ENCODE measurements at places on chromosomes 1 and 21.

DNA sequence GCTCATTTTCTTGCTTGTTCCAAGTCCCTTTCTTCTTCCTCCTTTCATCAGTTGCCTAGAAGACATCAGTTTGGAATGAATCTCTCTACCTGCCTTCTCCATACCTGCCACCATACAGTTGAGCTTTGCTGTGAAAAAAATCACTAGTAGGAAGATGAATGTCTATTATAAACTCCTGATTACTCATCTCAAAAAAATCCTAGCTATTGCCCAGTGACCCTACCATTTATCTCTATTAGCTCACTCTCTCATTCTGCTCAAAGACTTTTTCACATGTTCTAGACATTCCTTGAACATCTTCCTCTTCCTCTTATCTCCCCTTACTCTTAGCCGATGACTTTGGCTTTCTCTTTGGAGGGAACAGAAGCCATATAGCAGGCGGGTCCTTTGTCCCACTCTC, 49.7 kb upstream of the HMGB4 start:
- no peak for DNase-seq

GRCh38 chr1:229448845-229449244, 15.0 kb upstream of the ACTA1 start:
- DNase-seq, result no peak

DNA sequence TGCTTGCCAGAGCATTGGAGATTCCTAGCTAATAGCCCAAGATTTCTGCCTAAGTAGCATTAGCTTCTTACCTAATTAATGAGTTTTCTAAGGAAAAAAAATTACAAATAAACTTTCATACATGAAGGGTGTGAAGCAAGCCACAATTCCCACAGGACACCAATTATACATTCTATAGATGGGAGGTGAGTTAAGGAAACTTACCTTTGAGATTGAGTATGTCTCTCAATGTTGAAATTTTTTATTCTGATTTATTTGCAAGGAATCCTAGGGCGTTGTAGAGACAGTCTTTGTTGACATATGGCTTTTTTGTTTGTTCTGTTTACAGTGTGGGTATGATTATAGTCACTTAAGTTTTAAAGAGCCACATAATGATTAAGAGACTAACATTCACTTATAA, 313.0 kb downstream of the RYR2 start:
- no peak for DNase-seq

- no peak for DNase-seq
Observed at GRCh38 chr1:9281071-9281827, 11.4 kb upstream of the SPSB1 start.

- DNase-seq, result peak; percentile 72
Observed at GRCh38 chr1:244074559-244075171, 23.6 kb downstream of the ZBTB18 start.

DNA sequence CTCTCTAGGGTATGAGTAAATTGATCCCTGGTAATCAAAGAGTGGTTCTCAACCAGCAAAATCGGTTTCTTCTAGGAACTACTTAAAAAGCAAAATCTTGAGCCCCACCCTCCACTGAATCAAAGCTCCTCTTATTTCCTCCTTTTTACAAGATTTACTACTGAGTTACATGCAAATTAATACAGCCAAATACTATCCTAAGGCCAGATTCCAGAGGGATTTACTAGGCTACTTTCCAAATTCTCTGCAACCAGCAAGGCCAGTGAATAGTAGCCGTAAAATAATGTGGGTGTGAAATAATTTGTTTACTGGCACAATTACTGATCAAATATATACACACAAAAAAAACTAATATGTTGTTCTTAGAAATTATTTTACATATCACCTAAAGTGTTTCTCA, 1583.8 kb downstream of the NCAM2 start:
- DNase-seq, result no peak

DNA sequence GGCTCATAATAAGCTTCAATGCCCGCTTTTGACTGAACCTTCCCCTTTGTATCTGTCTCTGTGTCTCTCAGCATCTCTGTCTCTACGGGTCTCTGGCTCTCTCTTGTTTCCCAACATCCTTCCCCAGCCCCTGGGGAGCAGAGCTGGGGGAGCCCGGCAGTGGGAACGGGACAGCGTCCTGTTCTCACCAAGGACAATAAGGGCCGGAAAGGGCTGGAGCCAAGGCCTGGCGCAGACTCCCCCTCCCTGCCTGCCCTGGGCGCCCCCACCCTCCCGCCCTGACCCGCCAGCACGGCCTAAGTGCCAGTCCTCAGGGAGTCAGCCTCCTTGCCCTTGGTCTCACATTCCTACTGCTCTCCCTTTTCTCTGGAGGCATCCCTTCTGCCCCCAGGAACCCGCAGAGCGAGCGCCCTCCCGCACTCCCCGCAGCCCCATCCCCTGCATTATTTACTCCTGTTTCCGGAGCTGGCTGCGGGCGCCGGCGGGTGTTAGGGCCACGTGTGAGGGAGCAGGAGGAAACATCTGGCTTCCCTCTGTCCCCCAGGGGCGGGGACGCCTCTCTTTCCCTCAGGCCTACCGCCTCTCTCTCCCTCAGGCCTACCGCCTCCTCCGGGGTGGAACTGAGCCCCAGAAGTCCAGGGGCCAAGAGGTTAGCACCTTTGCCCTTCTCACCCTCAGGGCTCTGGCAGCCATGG, 6.5 kb downstream of the KRTCAP2 start:
- DNase-seq, result peak; percentile 77

DNA sequence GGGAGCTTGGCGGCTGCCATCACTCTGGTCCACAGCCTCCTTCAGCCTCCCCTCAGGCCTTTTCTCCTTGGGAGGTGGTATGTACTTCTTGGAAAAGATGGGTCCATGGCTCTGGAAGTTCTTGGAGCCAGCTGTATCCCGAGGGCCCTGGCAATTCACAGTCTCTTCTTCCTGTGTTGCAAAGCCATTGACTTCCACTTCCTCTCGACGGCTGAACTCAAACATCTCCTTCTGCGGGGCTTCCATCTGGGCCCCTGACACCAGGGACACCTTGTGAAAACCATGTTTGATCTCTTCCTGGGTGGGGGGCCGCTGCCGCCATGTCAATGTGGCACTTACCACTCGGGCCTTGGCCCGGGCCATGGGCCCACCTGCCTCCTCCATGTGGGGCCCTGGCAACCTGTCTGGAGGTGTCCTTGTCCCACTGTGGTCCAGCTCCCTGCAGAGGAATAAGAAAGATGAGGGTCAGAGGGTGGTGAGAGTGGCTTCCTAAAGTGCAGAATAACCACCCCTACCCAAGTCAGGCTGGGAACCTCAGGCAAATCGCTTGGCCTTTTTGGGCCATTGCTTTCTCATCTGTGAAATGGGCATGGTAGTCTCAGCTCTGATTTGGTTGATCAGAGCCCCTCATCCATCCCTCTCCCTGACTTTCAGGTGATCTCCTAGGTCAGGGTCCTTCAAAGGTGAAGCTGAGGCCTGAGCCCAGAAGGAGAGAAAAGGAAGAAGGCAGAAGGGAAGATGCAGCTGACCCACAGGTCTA, 7.5 kb downstream of the CRYBG2 start:
- DNase-seq, result no peak

GRCh38 chr1:65471213-65471833, 50.9 kb downstream of the LEPR start:
- no peak for DNase-seq

GRCh38 chr1:71785000-71785399, 497.3 kb downstream of the NEGR1 start:
- no peak for DNase-seq

GRCh38 chr1:169879034-169879840, 14.5 kb downstream of the SCYL3 start:
- DNase-seq, result no peak

DNA sequence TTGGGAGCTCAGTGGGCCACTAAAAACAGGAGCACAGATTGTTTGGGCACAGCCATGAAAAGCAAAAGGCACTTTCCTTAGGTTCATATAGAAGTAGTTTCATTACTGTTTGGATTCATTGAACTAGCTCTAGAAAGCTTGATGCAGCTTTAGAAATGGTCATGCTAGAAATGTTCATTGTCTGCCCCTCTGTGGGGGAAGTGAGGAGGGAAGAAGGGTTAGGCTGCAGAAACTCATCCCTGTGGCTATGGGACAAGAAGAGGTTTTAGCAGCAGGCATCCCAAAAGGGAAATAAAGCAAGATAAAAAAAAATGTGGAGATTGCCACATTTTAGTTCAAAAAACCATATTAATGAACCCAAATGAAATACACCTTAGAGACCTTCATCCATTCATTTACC, 359.6 kb upstream of the PTBP2 start:
- no peak for DNase-seq

- DNase-seq, result no peak
Observed at GRCh38 chr1:216450227-216450626, 27.0 kb upstream of the USH2A start.

GRCh38 chr21:20026543-20026942, 971.7 kb upstream of the NCAM2 start:
- DNase-seq, result no peak

- no peak for DNase-seq
Observed at GRCh38 chr1:21307663-21308305, 17.5 kb upstream of the ECE1 start.

GRCh38 chr1:194292966-194293365, 1106.6 kb upstream of the B3GALT2 start:
- DNase-seq, result no peak

GRCh38 chr1:174775621-174776020, 224.1 kb upstream of the CACYBP start:
- DNase-seq, result no peak

GRCh38 chr1:238955934-238956333, 430.4 kb upstream of the CHRM3 start:
- no peak for DNase-seq

- no peak for DNase-seq
Observed at GRCh38 chr1:22428672-22429071, 23.0 kb upstream of the ZBTB40 start.

- DNase-seq, result no peak
Observed at GRCh38 chr1:163821679-163822078, 499.9 kb downstream of the NUF2 start.

GRCh38 chr1:41023279-41023990, 1.9 kb upstream of the SLFNL1 start:
- no peak for DNase-seq

- no peak for DNase-seq
Observed at GRCh38 chr1:200128944-200129879, 101.7 kb downstream of the NR5A2 start.

DNA sequence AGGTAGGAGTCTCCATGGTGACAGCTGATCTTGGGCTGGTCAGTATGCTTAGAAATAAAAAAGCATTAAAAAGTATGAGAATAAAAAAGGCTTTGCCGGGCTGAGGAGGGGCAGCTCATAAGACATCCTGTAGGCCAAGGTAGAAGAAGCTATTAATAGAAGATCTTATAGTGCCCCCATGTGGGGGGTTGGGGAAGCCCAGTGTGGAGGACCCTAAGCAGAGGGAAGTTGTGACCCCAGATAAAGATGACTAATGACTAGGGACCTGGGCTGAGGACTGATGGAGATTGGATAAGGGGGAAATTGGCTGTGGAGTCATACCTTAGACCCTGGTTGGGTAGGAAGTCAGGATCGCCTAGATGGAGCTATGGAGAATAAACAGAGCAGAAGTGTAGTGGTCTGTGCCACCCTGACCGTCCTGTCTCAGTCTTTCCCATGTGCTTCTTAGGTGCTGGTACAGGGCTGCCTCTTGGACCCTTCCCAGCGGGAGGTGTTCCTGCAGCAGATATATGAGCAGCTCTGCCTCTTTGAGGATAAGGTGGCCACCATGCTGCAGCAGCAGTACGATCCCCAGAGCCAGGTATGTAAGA, 25.0 kb downstream of the SZT2 start:
- no peak for DNase-seq

- no peak for DNase-seq
Observed at GRCh38 chr1:89064632-89065031, 376 bp downstream of the GBP1 start.

DNA sequence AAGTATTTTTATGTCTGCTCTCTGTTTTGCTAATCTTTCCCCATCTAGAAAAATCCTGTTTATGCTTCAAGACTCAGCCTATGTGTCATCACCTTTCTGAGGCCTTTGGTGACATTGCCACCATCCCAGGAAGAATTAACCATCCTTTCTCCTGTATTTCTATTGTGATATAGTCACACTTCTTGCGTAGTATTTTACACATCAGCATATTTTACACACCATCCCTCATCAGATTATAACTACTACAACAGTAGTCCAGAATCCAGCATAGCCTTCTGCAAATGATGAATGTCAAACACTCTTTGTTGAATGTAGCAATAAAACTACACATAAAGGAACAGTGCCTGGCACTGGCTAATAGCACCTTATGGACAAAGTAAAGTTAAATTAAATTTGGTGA, 275.3 kb upstream of the C1orf87 start:
- no peak for DNase-seq

GRCh38 chr1:161226320-161226711, 456 bp downstream of the TOMM40L start:
- DNase-seq, result no peak

GRCh38 chr1:184060316-184060715, 8.8 kb downstream of the TSEN15 start:
- DNase-seq, result no peak

DNA sequence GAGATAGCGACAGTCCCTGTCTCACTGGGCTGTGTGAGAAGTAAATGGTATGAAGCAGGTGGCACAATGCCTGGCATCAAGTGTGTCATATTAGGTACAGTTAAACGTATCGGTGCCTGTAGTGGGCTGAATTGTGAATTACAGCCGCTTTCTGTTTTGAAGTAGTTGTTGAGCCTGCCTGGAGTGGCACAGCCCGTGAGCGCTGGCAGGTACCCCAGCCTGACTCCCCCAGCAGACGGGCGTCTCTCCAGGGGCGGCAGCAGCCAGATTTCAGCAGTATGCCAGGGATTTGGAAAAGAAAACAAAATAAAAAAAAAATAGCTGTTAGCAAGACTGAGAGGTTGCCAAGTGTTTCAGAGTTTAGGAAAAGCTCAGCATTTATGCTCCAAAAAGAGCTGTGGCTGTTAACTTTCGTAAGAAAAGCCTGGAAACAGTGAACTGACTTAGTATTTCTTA, 26.6 kb upstream of the GPR153 start:
- no peak for DNase-seq

GRCh38 chr1:109621379-109622136, 1.9 kb downstream of the AMPD2 start:
- DNase-seq, result no peak

- DNase-seq, result no peak
Observed at GRCh38 chr1:203655671-203656070, 29.0 kb downstream of the ATP2B4 start.

DNA sequence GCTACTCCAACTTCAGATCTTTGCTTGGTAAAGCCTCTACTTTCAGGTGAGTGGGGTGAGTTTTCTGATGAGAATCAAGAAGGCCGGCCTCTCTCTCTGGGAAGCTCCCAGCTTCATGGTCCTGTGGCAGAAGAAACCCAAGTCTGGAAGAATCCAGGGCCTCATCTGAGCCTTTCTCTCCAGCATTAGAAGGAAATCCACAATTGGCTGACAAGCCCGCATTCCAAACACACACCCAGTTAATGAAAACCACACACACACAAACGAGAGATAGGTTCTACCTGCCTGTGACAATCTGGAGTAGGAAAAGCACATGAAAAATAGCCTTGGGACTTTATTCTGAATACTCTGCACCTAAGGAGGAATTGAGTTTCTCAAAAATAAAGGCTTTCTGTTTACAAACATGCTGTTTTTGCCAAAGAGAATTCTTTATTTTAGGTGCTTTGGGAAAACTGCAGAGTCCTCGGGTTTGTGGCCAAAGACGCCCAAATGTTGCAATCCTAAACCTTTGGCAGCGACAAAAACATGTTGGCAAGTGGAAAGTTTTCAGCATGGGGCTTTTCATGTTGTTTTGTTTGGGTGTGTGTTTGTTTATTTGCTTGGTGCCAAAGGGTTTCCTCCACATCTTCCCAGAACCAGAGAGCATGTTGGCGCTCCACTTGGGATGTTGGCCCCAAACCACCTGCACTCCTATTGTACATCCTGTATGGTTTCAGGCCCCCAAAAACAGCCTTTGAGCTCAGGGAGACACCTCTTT, 216.2 kb downstream of the SETD4 start:
- no peak for DNase-seq

GRCh38 chr1:94433866-94434265, 15.7 kb downstream of the ABCD3 start:
- DNase-seq, result no peak
